CD4-positive, alpha-beta T cell treated with Interleukin-2 at 100 ng/mL for 4 hours (primary cell): ENCODE measurements at places on chromosomes 7 and 10.

DNA sequence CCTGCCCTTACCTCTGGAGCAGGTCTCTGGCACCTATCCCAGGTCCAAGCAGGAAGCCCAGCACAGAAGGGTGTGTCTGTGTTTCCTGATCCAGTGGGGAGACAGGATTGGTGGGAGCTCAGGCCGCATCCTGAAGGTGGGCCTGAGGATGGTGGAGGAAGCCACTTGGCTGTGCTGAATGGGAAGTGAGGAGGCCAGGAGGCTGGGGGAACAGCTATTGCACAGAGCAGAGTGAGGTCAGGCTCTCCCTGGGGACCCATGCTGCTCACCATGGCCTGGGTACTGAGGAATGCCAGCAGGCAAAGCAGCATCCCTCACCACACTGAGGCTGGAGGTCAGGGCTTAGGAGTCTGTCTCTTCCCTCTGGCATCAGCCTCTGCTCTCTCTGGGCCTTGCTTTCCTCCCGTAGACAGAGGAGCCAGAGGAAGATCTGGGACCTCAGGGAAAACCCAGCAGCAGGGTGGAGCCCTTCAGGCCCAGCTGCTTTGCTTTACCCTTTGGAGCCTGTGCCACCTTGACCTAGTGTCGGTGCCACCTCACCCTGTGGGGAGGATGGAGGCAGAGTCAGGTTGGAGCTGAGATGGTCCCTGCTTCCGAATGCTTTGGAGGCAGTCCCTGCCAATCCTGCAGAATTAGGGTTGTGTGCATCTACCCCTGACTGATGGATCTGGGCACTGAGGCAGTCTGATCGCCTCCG lies 39.0 kb downstream of the CDH23 start:
- DNase-seq: no peak

DNA sequence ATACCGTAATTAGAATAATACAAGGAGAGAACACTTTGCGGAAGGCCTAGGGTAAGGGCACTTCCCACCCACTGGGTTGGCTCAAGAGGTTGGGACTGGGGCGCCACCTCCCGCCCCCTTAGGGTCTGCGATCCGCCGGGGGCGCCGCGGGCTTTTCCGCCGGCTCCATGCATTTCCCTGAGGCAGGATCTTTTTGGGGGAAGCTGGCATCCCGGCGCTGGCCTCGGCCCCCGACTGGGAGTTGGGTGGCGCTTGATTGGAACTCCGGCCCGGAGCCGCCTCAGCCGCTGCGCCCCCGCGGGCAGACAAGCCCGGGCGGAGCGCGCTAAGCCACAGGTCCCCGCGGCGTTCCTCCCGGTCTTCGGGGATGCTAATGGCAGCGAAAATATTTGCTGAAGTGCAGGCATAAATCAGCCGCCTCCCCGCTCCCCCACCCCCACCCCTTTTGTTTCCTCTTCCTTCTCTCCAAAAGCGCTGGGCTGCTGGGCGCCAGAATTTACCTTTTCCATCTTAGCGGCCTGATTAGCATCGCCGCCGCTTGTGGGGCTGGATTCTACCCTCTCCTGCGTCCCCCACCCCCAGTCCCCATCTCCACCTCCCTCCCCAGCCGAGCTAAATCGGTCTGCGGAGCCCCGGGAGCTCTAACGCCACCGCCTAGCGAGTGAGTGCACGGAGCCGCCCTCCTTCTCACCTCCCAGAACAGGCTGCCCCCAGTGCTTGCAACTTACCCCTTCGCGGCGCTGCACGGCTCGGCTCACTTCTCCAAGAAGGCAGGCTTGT lies 5.1 kb downstream of the UNC5B start:
- DNase-seq: no peak

- no peak for DNase-seq
Measured at GRCh38 chr7:96246919-96247318, 75.0 kb downstream of the SLC25A13 start.

- DNase-seq: no peak
Measured at GRCh38 chr7:96212474-96212873, 109.4 kb downstream of the SLC25A13 start.

DNA sequence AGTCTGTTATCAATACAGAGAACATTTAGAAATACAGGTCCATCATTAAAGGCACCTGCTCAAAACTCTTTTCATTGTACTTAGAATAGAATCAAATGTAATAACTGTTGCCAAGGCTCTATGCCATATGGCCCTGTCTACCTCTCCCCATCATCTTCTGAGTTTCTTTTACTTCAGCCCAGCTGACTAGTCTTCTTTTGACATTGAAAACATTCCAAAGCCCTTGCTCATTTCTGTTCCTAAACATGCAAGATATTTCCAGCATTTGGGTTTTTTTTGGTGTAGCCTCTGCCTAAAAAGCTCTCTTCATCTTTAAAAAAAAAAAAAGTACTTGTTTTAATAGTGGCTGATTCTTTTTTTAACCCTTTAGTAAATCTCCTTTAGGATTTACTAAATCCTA lies 165.5 kb upstream of the SMIM30 start:
- no peak for DNase-seq

DNA sequence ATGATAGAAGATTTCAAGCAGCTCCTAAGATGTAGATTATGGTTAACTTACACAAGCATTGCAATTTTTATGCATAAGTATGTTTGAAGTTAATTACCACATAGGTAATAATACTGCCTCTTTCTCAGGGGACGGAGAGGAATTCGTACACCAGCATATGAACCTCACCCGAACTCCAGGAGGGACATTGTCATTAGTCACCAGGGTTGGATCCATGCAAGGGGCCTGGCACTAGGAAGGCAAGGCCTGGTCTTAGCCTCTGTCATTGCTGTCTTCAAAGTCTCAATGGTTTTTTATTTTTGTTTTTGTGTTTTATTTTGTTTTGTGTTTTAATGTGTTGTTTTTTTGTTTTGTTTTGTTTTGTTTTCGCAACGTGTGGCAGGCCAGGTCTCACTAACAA lies 145.6 kb upstream of the PPP2R2D start:
- no peak for DNase-seq

- DNase-seq: no peak
Measured at GRCh38 chr7:123929655-123930054, 4.6 kb downstream of the SPAM1 start.

- peak; percentile 75 for DNase-seq
Measured at GRCh38 chr7:102404005-102404861, 8.1 kb downstream of the PRKRIP1 start.

GRCh38 chr10:13939391-13939790 lies 352.6 kb downstream of the PRPF18 start:
- DNase-seq: no peak

- DNase-seq: no peak
Measured at GRCh38 chr7:15113752-15114151, 211.2 kb upstream of the DGKB start.

GRCh38 chr10:32556783-32557395 lies 110.9 kb downstream of the CCDC7 start:
- no peak for DNase-seq

- no peak for DNase-seq
Measured at GRCh38 chr7:157981778-157982177, 605.8 kb downstream of the PTPRN2 start.

DNA sequence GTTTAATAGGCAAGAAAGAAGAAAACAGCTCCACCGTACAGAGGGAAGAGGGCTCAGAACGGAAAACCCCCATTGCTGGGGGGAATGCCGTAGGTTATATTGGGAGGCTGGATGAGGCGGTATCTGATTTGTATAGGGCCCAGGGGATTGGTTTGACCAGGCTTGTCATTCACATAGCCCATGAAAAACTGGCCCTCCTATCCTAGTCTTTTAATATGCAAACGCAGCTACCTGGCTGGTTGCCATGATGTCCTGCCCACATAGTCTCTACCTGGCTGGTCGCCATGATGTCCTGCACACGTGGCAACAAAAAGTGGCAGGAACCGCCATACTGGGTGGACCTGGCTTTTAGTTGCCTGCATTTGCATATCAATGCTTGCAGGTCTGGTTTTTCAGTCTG lies 84.7 kb downstream of the AUTS2 start:
- no peak for DNase-seq

- peak; percentile 25 for DNase-seq
Measured at GRCh38 chr10:22713853-22714478, 412 bp downstream of the PIP4K2A start.

DNA sequence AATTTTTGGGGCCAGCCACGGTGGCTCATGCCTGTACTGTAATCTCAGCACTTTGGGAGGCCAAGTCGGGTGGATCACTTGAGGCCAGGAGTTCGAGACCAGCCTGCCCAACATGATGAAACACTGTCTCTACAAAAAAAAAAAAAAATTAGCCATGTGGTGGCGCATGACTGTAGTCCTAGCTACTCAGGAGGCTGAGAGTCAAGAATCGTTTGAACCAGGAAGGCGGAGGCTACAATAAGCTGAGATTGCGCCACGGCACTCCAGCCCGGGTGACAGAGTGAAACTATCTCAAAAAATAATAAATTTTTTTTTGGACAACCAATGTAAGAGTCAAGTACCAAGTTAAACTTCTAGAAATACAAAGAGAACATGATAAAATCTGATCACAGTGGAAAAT lies 164.6 kb downstream of the AVL9 start:
- DNase-seq: no peak

DNA sequence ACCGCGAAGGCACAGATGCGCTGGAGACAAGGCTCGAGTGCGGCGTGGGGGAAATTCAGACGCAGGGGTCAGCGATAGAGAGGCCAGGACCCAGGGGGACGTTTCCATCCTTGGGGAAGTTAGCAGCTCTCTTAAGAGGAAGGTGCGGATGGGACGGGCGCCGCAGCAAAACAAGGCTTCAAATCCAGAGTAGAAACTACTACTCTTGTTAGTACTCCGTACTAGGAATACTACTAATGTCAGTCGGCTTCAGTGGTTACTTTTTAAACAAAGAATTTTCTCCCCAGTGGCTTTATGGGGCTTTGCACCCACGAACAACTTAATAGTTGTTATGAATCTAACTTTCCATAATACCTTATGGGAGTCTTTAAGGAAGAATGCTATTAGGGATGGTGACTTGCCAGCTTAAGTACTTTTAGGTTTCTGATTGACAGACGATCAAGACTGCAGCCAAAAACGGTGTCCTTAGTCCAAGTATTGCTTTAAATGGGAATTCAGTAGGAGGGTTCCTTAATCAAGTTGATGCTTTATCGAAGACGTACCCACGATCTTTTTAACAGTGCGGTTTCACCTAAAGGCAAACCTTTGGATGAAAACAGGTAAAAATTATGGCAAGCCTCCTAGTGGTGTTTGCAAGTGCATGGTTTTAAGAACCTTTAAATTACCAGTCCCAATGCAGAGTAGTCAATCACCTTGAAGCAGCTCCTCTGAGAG lies 812 bp upstream of the IDE start:
- DNase-seq: peak; percentile 42

DNA sequence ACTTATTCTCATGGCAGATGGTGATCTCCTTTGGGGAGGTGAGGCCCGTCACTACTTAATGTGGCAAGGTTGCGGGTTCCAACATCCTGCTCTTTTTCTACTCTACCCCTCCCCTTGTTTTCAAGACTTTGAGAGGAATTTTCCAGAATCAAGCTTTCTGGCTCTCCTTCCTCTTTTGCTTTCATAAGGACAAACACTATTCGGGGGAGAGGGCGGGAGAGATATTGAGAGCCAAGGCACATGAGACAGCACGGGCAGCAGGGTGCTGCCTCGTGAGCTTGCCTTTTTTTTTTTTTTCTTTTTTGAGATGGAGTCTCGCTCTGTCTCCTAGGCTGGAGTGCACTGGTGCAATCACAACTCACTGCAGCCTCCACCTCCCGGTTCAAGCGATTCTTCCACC lies 6.9 kb upstream of the PFKFB3 start:
- no peak for DNase-seq

GRCh38 chr7:47501406-47501805 lies 80.5 kb downstream of the TNS3 start:
- no peak for DNase-seq

GRCh38 chr7:24718977-24719491 lies 38.2 kb downstream of the GSDME start:
- no peak for DNase-seq

DNA sequence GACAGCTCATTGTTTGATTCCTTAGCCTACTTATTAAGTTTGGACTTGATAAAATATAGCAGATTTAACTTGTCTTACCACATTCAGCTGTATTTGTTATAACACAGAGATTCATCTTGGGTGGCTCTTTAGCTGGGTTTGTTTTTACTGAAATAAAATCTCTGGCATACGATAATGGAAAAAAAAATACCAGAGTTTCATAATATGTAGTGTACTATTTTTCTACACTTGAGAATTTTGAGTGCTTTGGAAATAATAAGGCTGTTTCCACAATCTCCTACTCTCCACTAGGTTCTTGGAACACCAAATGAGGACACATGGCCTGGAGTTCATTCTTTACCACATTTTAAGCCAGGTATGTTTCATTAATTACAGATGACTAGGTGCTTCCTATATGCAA lies 218.6 kb upstream of the FZD1 start:
- DNase-seq: no peak

DNA sequence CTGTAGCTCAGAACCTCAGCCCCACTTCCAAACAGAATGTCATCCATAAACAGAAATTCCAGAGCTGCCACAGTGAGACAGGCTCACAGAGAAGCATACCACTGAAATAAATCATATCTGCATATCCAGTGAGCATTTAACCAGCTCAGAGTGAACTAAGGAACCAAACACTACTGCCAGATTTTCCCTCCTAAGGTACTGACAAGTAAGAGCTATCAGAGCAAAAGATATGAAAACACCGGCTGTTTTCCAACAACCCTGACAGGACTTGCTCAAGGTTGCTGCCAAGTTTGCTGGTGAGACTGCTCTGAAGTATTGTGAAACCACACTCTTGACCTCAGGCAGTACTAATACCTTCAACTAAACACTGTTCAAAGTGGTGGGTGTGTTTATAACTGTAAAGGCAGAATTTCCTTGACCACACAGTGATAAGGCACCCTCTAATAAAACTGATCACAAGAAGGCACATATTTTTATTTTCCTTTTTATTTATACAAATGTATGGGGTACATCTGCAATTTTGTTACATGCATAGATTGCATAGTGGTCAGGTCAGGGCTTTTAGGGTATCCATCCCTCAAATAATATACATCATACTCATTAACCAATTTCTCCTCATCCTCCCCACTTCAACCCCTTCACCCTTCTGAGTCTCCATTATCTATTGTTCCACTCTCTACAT lies 18.3 kb downstream of the SGMS1 start:
- peak; percentile 10 for DNase-seq

DNA sequence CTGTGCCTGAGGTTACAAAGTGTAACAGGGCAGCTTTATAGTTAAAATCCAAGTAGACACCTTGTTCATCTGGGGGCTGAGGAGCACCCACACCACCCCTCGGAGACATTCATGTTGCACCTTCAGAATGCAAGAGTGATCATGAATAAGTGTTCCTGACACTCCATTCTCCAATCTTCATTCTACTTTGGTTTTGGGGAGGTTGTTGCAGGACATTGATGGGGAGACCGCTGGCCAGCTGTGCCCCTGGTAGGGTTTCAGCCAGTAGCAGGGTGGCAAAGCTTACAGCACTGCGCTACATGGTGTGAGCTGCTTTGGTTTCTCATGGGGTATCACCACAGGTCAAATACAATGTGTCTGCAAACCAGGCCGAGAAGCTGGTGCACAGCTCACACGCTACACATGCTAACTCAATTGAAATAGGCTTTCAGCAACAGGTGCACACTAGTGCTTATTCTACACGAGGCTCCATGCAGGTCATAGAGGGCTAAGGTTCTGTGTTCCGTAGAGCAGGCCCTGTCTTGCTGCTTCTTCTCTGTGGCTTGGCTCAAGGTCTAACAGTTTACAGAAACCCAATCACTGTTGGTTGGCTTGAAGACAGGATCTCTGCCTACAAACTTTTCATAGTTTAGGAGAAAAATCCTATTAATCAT lies 317.4 kb upstream of the ZNF32 start:
- no peak for DNase-seq
